Vagina (tissue), 2 donors: ENCODE measurements at places on chromosomes 1 and 21.

GRCh38 chr1:186842547-186842946, 13.8 kb downstream of the PLA2G4A start:
- DNase-seq, result no peak

DNA sequence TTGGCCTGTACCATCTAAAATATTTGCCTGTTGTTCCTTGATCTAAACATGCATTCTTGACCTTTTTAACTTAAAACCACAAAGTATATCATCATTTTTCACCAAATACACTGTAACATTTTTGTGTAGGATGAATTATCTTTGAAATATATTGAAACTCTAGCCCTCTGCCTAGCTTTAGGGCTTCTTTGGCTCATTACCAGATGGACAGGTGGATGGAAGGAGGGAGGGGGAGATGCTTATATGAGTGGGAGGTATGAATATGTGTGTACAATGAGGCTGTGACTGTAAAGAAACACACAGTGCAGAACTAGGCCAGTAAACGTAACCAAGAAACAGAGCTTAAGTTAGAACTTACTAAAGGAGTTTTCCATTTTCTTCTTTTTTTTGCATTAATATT, 118.5 kb downstream of the ESRRG start:
- DNase-seq, result no peak

- no peak for DNase-seq
Observed at GRCh38 chr1:30291526-30291925, 431.9 kb downstream of the MATN1 start.

- DNase-seq, result no peak
Observed at GRCh38 chr1:241181471-241181870, 175.5 kb downstream of the RGS7 start.

GRCh38 chr1:207821464-207822045, 69.7 kb downstream of the CD46 start:
- DNase-seq, result no peak

- no peak for DNase-seq
Observed at GRCh38 chr1:72034827-72035226, 247.5 kb downstream of the NEGR1 start.

- no peak for DNase-seq
Observed at GRCh38 chr1:203440771-203441170, 34.8 kb upstream of the PRELP start.

- no peak for DNase-seq
Observed at GRCh38 chr1:21913258-21913657, 23.9 kb downstream of the HSPG2 start.

- DNase-seq, result no peak
Observed at GRCh38 chr1:56816264-56816663, 2.9 kb downstream of the FYB2 start.
